ENCODE measurements at places on chromosomes 3 and 15.

DNA sequence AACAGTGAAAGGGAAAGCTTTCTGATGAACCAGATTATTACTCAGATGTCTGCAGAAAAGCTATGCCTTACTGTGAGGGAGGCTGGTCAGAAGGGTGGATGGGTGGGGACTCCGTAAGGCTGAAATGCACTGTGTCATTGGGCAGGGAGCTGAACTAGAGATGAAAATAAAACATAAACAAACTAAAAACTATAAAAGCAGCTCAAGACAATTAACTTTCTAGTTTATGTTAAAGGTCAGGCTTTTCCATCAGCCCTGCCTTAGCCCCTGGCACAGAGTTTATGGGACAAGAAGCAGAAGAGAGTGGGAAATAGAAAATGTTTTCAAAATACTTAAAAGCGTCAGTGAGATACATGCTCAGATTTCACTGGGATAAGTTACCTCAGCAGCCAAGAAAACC is 310.0 kb upstream of the UBE2E2 start:
- DNase-seq, result no peak

- no peak for DNase-seq
These were observed 156.7 kb upstream of the BHLHE40 start for GRCh38 chr3:4822568-4822967.

- no peak for DNase-seq
These were observed 257.7 kb upstream of the AZI2 start for GRCh38 chr3:28606283-28606682.

DNA sequence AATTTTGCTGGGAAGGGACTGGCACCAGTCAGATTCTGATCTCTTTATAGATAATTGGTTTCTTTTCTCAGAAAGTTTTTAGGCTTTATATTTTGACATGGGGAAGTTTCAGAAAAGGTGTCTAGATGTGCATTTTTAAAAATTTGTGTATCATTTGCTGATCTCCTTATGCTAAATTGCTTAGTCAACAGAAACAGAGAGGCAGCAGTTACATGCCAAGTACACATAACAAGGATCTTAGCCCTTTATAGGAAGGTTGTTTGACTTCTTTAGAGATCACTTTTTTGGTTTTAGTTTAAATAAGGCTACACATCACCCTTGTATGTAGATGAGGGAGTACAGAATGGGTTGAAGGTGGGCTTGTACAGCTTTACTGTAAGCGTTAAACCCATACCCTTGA is 53.5 kb downstream of the RAP2B start:
- no peak for DNase-seq

DNA sequence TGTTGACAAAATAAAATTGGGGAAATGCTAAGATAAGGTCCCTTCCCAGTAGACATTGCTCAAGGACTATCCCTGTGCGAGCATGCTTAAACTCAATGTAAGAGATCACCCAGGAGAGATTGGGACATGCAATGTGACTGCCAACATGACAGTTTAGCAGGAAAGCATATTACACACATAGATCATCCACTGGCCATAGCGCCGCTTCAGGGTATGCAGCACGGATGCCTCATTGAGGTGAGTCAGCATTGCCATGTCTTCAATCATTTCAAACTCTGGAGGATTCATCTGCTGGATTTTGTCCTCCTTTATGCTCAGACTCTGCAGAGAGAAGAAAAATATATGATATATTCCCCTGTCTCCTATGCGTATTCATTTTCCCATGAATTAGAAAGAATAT is 8.9 kb downstream of the MYH15 start:
- DNase-seq, result no peak

DNA sequence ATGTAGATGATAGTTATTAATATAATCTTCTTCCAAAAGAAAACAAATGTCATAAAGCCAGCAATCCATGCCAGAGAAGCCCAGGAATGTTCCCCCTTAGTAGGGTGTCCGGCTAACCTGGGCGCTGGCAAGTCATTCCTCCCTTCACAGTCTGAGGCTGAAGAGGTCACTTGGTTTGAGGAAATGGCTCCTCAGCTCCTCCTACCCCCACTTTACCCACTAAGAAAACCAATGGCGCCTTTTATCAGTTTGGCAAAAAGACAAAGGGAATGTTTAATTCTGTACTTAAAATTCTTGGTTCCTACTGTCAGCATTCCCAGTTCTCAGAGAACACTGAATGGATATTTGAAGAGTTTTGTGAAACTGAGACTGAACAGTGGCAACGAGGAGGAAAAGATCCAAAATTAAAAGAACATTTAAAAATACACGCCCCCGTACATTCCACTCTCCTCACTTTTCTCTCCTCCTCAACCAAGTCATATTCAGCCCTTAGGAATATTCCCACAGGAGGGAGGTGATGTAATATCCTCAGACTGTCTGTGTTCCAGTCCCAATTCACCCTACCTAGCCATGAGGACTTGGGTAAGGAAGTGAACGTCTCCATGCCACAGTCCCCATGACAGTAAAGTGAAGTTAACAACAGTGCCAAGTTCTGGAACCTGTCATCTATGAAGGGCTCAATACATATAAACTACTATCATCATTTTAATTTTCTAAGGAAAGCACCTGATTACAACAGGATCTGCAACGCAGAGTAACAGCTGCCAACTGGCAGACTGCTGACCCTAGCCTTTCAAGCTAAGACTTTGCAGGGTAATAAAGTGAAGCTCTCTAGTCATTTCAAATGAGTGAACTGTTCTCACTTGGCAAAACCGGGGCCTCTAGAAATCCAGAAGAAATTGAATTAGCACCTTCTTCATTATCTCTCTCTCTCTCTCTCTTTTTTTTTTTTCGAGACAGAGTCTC is 234.5 kb upstream of the ICE2 start:
- DNase-seq, result no peak

GRCh38 chr3:69764861-69765260 is 25.6 kb downstream of the MITF start:
- DNase-seq, result no peak

DNA sequence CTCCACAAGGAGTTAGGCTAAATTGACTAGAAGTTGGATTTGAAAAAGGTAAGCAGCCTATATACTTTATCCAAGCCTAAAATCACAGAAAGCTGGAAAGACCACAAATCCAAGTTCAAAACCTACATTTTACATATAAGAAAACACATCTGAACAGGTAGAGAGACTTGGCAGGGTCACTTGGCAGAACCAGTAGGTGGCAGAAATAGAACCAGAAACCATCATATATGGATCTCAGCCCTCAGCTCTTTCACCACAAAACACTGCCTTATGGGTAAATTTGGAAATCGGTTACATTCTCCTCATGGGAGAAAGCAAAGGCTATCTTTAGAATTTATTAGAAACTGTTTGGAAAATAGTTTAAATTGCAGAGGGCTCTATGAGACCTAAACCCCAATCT is 44.2 kb downstream of the MKRN2 start:
- no peak for DNase-seq

- no peak for DNase-seq
These were observed 16.1 kb upstream of the TMEM115 start for GRCh38 chr3:50375258-50375931.

DNA sequence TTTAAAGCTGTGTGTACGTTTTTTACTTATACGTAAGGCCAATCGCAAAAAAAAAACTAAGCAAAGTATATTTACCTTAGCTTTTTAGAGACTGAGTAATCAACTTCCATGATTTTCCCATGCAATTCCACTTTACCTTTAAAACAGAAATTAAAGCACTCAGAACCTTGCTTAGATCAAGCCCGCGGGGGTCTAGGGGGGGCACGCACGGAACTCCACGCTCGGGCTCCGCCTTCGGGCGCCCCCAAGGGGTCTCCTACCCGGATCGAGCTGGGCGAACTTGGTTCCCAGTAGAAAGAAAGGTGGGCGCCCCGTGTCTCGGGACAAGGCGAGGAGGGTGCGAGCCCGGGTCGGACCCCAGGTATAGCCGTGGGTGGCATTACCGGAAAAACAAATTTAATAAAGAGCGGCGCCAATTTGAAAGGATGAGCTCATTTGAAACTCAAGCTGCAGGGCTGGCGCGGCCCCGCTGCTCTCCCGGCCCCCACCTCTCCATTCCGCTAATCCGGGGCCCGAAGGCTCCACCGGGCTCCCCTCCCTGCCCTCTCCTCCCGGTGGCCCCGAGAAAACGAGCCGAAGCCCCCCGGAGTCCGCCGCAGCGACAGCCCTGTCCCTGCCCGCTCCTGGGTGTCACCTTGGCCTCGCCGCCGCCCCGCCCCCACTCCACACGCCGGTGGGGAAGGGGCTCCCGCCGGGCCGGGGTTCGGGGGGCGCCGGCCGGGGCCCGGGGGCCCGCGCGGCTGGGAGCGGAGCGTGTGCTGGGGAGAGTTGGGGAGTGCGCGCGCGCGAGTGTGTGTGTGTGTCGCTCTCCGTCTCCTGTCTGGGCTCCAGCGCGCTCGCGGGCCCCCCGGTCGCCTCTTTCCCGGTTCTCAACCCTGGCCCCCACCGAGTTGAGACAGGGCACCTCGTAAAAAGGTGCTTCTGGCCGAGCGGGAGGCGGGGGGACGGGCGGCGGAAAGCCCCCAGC is 1.5 kb downstream of the IGF2BP2 start:
- DNase-seq, result no peak

DNA sequence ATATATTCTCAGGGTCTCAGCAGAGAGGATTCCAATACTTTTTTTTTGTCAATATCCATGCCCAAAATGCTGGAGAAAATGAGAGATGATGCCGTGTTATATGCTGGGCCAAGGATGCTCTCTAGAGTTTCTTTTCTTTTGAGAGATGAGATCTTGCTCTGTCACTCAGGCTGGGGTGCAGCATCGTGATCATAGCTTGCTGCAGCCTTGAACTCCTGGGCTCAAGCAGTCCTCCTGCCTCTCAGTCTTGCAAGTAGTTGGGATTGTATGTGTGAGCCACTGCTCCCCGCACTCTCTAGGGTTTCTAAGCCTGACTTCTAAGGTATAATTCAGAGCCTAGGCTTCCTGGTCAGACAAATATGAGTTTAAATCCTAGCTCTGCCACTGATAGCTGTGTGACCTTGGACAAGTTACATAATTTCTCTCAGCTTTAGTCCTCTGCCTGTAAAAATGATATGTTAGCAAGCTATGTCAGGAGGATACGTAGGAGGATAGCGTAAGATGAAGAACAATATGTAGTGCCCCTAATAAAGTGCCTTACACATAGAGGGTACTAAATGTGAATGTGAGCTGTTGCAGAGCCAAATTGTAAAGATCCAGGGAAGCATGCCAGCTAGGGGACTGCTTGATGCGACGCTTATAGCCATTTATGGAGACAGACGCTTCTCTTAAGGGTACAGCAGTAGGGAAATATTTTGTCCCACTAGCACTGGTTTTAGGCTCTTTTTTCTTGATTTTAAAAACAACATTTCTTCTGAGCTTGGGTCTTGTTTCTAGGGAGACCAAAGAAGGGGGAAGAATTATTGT is 7.4 kb downstream of the STARD9 start:
- no peak for DNase-seq

DNA sequence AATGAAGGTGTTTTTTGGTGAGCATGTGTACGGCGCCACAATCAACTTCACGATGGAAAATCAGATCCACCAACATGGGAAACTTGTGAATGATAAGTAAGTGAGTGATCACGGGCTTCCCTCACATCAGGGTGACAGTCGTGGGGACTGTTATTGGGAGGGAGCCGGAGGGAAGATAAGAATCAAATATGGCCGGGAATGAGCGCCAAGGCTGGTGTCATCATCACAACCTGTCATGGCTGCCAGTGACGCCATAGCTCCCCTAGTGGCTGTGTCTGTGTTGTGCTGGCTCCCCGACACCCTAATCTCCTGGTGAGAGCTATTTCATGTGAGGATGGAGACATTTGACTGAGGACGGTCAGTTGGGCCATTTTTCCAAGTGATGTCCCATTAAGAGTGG is 168.5 kb downstream of the SV2B start:
- no peak for DNase-seq

DNA sequence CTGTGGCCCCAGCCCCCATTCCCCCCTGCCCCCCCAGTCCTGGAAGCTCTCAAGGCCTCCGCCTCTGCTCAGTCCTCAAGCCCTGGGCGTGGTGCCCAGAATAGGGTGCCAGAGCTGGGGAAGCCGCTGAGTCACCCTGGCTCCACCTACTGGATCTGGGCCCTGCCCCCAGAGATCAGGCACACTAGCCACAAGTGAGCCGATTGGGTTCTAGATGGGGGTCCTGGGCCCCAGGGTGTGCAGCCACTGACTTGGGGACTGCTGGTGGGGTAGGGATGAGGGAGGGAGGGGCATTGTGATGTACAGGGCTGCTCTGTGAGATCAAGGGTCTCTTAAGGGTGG is 5.7 kb downstream of the EIF4G1 start:
- DNase-seq, result no peak

GRCh38 chr15:38853608-38854007 is 289.0 kb upstream of the RASGRP1 start:
- DNase-seq, result no peak

DNA sequence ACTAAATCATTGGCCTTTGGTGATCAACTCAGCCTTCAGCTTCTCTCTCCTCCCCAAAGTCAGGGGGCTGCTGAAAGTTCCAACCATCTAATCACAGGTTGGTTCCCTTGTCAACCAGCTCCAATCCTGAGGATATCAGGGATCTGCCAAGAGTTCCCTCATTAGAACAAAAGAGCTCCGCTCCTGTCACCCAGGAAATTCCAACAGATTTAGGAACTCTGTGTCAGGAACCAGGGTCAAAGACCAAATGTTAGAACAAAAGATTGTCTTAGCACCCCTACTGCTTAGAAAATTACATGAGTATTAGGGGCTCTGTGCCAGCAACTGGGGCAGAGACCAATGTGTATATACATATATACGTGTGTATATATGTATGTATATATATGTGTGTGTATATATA is 32.3 kb upstream of the RAB7A start:
- no peak for DNase-seq

GRCh38 chr3:89186456-89186855 is 79.0 kb downstream of the EPHA3 start:
- DNase-seq, result no peak

- no peak for DNase-seq
These were observed 184.6 kb downstream of the DCLK3 start for GRCh38 chr3:36579746-36580145.

- DNase-seq, result no peak
These were observed 287.5 kb upstream of the CNTN6 start for GRCh38 chr3:805326-805725.

- DNase-seq, result no peak
These were observed 301.8 kb upstream of the PROK2 start for GRCh38 chr3:72086743-72087087.

Data from left renal pelvis (tissue), 4 donors.